ENCODE measurements at places on chromosomes 2 and 18. TPM values are rescaled to one million over a fixed set of nuclear protein-coding genes. Genes with fewer than 3 reads are reported as not detected.

DNA sequence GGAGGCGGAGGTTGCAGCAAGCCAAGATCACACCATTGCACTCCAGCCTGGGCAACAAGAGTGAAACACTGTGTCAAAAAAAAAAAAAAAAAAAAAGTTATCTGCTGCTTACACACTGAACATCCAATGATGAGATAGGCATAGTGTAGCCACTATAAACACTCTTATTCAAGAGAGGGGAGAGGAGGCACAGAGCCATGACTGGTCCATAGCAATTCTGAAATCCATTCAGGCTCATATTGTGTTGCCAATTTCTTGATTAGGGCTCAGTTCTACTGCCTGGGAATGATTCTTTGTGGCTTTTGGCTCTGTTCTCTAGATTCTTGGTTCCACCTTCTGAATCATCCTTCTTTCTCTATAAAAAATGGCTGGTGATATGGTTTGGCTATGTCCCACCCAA lies 136.1 kb downstream of the ZFP36L2 start:
- DNase-seq: no peak

DNA sequence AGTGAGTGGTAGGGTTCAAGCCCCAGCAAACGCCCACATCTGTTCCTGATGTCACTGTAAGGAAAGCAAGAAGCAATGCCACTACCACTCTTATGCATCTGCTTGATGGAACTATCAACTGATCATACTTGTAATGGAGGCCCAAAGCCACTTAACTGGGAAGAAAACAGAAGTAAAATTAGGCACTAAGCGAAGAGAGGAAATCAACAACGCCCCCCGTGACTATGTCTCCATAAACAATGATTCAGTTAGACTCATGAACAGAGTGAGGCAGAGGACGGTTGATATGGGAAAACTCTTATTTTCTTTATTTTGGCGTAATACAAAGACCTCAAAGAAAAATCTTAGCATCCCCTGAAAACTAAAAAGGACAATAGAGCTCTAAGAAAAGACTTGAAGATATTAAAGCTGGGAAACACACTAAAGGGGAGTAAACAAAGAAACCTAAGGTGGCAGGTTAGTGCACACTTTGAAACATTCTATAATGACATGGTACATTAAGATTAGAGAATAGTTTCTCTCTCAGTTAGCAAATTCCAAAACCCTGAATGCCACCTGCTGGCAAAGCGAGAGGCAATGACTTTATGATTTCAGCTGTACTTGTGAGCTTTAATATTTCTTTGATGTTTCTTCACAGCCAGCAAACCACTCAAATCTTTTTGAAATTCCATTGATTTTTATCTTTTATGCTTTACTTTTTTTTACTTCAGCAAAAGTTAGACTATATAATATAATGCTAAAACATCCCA lies 86.5 kb downstream of the LRP2 start:
- no peak for DNase-seq

Gene SH3RF3
- 0.34 TPM for total RNA-seq

Gene EFEMP1
- total RNA-seq: not detected

- no peak for DNase-seq
These were observed 82.6 kb downstream of the PKP4 start for GRCh38 chr2:158539176-158540005.

Gene GAL3ST2
- total RNA-seq: 0.93 TPM

DNA sequence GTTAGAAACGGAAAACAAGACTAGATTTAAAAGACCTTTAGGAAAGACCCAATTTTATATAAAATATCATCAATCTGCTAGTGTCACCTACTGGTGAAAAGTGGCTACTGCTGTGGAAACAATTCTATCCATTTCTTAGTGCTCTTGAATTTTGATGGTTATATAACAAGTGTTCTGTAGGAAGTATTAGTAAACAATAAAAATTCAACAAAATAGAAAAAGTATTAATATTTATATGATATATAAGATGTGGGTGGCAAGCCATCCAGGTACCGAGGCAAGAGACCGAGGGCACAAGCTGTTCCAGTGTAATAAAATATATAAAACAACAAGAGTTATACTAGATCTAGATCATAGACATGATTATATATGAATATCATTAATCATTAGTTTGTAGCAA lies 6.2 kb upstream of the TMEM87B start:
- DNase-seq: no peak

DNA sequence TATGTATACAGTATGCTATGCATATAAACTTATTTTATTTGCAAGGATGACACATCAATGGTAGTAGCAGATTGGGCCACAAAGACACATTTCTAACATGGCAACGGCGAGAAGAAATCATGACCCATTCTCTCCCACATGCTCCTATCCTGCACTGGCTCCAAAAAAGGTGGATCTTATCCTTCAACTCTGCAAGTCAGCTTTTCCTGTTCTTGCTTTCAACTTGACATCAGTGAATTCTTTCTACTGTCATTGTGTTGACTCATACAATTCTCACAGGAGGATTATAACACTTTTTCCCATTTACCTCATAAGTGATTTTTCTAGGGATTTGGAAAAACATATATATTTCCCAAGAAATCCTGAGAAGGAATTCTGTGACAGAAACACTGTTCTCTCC lies 53.1 kb downstream of the ACVR1 start:
- no peak for DNase-seq

DNA sequence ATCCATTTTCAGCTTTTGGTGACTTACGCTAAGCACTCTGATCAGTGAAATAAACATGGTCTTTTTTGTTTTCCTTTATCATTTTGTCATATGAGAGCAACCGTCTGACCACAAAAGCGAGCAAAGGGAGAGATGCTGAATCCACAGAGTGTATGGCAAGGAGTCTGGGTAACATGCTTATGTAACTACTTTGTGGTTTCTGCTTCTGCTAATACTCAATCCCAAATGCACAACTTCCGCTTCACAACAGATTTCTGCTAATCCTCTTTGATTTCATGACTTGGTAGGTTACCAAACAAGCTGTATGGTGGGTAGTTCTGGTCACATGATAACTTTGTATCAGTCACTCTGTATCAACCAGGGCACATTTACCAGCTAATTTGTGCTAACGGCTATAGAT lies 908.4 kb upstream of the CRIM1 start:
- no peak for DNase-seq

DNA sequence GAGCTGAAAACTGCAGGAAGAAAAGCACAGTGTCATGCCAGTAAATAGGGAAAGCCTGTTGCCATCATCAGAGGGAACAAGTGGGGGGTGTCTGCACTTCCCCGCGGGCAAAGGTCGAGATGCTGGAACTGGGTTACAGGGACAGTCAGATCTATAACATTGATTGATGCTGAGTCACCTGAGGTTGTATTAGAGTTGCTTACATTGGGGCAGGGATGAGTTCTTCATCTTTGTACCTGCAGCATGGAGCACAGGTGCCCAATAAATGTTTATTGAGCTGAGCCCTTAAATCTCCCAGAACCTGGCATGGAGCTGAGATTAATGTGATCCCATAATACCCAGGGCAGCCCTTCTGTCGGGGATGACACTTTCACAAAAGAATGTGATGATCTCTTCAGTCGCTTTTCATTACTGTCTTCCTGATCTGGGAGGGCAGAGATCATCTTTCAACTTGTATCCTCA lies 5.9 kb upstream of the RNF152 start:
- DNase-seq: no peak

GRCh38 chr18:38930881-38931753 lies 1365.5 kb upstream of the CELF4 start:
- no peak for DNase-seq

Gene PREB
- total RNA-seq: 65.4 TPM

Gene STPG4
- not detected for total RNA-seq

Gene UGT1A8
- total RNA-seq: not detected

DNA sequence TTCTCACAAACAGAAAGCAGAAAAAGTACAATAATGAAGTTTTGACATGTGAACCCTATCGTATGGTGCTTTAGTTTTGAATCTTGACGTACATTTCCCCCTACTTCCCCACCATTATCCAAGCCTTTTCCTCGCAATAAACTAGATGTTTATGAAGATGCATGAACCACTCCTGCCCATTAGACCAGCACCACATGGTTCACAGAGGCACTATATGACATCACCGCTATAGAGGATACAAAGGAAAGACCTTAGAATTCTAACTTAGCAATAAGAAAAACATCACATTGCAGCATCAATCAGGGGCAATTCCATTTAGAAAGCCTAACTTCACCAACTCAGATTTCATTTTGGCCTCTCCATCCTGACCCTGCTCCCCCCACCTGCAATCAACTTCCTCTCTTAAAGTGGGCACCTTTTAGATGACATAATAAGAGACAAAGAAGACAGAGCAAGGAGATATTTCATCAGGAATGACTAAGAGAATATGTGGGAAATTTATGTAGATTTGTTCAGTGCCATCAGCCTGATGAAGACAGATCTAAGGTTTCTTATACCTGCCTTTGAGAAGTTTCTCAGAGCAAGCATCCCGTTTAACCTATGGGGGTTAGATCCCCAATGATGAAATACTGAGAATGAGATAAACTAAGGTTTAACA lies 124.9 kb downstream of the PIGN start:
- DNase-seq: no peak

GRCh38 chr2:100643906-100644501 lies 81.2 kb downstream of the PDCL3 start:
- DNase-seq: peak; percentile 23

- no peak for DNase-seq
These were observed 211.3 kb downstream of the ARL4C start for GRCh38 chr2:234285541-234285940.

Gene TTN
- 1.2 TPM for total RNA-seq

Gene BOLL
- not detected for total RNA-seq

DNA sequence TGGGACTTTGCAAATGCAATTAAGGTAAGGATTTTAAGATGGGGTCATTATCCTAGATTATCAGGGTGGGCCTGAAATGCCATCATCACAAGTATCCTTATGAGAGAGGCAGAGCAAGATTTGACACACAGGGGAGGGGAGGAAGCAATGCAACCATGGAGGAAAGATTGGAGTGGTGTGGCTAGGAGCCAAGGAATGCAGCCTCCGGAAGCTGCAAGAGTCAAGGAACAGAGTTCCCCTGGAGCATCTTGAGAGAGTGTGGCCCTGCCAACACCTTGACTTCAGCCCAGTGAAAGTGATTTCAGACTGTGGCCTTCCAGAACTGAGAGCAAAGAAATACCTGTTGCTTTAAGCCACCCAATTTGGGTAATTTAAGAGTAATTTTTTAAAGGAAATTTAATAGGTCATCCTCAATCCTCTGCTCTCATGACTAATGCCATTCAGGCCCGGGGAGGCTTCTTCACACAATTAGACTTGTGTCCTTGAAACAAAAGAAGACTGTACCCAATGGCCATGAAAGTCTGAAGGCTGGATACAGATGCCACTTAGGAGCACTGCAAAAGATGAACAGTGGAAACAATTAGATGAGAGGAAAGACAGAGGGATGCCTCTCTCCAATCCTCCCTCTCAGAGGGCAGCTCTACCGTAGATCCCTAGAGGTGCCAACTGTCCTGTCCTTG lies 250.3 kb upstream of the ID2 start:
- no peak for DNase-seq

DNA sequence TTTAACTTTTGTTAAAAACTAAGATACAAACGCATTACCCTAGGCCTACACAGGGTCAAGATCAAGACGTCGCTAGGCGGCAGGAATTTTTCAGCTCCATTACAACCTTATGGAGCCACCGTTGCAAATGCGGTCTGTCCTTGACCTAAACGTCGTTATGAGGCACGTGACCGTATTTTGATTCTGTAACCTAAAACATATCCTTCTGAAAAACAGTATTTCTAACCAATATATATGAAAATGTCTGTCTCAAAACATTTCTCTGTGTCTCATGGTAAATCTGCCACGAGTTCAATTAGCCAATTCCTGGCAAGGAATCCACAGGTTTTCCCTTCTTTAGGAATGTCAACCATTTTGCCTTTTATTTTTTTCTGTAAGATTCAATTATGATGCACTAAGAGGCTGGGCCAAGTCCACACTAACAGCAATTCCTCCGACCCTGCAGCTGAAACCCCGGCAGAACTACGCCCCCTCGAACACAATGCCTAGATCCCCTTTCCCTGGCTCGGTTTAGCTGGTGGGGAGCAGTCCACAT lies 1.7 kb downstream of the RTN4 start:
- DNase-seq: no peak

- no peak for DNase-seq
These were observed 2.3 kb upstream of the NCKAP1 start for GRCh38 chr2:183040604-183041003.

- no peak for DNase-seq
These were observed 9.9 kb upstream of the ABHD3 start for GRCh38 chr18:21714474-21714873.

DNA sequence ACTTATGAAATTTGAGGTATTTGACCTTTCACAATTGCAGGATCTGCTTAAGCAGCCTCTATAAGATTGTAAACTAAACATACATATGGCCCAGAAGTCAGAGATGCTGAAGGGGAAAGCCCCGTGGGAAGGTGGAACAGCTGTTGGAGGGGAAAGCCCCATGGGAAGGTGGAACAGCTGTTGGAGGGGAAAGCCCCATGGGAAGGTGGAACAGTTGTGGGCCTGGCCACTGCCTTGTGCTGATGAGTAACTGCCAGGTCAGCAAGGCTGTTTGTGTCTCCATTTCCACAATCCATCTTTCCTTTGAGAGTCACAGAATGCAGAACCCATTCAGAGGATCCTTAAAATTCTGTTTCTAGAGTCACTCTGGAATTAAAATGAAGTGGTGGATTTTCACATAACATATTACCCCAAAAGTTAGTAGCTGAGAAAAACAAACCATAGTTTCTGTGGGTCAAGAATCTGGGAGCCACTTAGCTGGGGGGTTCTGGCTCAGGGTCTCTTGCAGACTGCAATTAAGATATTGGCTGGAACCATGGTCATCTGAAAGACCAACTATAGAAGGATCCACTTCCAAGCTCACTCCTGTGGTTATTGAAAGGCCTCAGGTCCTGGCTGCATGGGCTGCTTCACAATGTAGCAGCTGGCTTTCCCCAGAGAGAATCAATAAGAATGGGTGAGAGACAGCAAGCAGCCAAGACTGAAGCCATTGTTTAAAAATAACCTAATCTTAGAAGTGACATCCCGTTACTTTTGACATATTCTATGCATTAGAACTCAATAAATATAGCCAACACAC lies 86.6 kb upstream of the CAVIN2 start:
- DNase-seq: peak; percentile 36

Gene PID1
- total RNA-seq: not detected

Gene YPEL5
- total RNA-seq: 43.3 TPM

DNA sequence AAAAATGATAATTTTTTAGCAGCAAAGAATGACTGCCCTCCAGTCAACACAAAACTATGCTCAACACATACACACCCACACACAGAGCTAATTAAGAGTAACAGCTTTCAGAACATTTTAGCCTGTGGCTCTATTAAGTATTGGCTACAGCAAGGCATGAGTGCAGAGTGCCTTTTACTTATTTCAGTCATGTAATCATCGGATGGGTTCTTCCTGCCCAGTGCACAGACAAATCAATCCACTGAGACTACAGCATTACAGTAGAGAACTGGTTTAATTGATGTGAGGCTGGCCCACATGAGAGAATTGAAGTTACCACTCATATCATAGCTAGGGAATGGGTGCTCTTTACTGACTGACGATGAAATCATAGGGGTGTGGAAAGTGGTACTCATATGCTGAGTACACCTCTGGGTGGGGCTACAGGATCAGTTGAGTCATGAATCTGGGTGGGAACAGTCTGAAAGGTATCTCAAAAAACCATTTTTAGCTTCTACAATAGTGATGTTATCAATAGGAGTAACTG lies 241.0 kb downstream of the FSIP2 start:
- no peak for DNase-seq

Measured in activated CD4-positive, alpha-beta memory T cell treated with anti-CD3 and anti-CD28 coated beads for 36 hours (primary cell).